ENCODE measurements at places on chromosomes 16 and 17.

DNA sequence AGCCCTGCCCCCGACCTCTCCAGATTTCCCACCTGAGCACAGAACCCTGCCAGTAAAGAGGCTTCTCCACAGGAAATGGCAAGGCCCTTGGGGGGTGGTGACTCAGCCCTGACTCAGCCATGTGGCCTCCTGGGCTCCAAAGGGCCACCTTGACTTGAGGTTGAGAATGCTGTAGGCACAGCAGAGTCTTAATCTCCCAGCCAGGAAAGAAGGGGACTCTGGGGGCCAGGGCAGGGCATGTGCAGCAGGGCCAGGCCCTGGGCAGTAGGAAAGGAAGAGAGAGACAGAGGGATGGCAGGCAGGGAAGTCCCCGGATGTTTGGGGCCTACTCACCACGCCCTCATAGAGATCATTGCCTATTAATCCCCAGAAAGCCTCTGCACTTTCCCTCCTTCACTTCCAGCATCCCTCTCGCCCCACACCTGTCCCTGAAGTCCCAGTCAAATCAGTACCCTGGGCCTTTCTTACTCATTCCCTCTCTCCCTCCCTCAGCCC lies 4.8 kb upstream of the ITGA3 start:
- DNase-seq: no peak

- DNase-seq: no peak
These were observed 43.6 kb upstream of the MMP2 start for GRCh38 chr16:55435387-55435786.

DNA sequence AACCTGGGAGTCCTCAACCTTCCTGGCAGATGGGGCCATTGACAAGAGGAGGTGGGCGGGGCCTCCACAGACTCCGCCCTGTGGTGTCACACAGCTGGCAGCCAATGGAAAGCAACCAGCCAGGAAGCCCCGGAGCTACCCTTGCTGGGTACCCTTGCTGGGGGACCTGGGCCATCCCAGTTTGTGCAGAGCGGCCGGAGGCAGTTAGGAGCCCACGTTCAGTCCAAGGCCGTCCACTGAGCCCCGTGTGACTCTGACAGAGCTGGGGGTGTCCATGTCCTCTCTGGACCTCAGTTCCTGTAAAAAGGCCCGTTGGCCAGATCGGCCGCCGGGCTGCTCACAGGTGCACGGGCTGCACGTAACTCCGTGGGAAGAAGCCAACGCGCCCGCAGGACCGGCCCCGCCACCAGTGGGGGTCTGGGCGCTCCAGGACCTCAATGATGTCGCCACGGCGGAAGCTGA lies 17.1 kb upstream of the FAM83G start:
- no peak for DNase-seq

GRCh38 chr17:31158746-31159377 lies 64.1 kb downstream of the NF1 start:
- no peak for DNase-seq

- DNase-seq: no peak
These were observed 7.2 kb upstream of the MRTFB start for GRCh38 chr16:14063618-14064581.
